ENCODE measurements at places on chromosomes 5 and 9.

DNA sequence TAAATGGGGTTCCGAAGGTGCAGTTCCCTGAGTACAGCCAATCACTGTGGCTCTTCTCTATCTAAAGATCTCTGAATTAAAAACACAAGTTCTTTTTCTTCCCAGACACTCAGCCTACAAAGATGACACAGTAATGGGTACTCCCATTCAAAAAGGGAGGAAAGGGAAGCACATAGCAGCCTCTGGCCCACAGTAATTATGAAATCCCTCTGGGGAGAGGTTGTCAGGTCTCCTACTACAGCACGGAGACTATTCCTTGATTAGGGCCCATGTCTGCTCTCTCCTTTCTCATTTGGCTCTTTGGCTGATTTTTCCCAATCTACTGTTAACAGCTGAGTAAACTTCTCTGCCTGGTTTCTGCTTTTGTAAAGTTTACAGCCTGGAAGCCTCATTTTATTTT is 62.0 kb upstream of the RANBP3L start:
- DNase-seq, result no peak

GRCh38 chr9:3150074-3150473 is 306.2 kb upstream of the PUM3 start:
- no peak for DNase-seq

DNA sequence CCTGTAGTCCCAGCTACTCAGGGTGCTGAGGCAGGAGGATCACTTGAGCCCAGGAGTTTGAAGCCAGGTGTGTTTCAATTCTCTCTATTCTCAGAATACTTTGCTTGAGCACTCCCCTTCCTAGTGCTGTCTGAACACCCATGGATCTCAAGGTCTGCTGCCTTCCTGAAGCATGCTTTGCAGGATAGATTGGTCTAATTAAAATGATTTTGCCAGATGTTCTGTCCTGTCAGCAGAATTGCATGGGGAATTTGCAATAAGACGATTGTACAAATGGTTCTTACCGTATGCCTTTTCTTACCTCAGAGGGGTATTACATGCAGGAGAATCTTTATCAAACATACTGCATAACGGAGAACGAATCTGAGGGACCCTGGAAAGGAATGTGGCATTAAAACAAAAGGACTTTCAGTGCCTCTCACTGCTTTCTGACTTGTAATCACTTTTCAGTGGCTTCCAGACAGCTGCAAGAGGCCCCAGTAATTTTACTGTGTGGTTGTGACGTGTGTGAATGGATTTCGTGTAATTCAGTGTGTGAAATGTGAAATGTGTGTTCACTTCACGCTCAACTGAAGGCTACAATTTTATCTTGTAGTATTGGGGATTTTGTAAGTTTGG is 587.2 kb upstream of the SEMA6A start:
- no peak for DNase-seq

DNA sequence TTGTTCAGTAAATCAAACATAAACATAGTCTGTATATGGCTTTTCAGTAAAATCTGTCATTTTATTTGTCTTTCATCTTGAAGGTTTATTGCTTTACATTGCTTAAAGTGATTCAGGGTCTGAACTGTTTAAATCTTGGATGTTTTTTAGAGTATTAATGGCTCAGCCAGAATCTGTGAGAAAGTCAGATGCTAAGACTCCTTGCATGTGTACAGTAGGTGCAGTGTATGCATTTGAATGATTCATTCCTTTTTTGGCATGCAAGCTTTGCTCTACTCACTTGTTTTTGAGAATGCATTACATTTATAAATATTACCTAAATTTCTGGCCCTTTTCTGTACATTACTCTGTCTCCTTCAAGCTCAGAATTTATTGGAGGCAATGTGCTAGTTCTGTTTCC is 271.0 kb upstream of the RIOK2 start:
- no peak for DNase-seq

GRCh38 chr5:55920784-55921183 is 69.6 kb downstream of the IL31RA start:
- DNase-seq, result no peak

GRCh38 chr9:131951905-131952304 is 127.8 kb downstream of the MED27 start:
- peak; percentile 0 for DNase-seq

- no peak for DNase-seq
Observed at GRCh38 chr5:89471115-89471514, 588.1 kb upstream of the MEF2C start.

- DNase-seq, result no peak
Observed at GRCh38 chr5:3734632-3735031, 139.0 kb downstream of the IRX1 start.

Data from glomerular endothelial cell (primary cell).